ENCODE measurements at places on chromosomes 5 and 9.
A peak's percentile ranks its signal among the peaks of the same experiment; 100 is the strongest.

DNA sequence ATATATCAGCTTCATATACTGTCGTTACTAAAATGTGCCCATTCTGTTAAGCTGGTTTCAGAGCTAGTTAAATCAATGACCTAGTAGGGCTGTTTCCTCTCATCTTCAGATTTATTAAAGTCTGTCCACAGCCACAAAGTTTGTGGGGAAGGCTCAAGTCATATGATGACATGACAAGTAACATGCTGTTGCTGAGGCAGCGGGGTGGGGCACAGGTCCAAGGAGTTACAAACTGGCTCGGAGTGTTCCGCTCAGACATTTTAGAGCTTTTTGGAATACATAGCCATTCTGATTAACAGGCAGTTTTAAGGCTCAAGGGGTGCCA is 2.7 kb upstream of the ANP32B start:
- no peak for DNase-seq

- no peak for DNase-seq
Measured at GRCh38 chr5:158838781-158839180, 260.9 kb downstream of the EBF1 start.

DNA sequence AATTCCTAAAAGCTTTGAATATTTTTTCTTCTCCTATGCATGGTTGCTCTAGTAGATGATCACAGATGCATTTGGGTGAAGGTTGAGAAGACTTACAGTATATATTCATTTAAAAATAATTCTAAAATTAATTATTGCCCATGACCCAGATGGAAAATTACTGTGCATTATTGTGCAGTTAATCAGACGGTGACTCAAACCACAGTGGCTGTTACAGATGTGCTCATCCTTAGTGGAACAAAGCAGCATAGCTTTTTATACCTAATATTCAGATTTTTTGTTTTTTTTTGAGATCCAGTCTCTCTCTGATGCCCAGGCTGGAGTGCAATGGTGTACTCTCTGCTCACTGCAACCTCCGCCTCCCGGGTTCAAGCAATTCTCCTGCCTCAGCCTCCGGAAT is 10.7 kb downstream of the OR2V1 start:
- no peak for DNase-seq

GRCh38 chr9:98108531-98109031 is 10.4 kb downstream of the TRIM14 start:
- DNase-seq = no peak

DNA sequence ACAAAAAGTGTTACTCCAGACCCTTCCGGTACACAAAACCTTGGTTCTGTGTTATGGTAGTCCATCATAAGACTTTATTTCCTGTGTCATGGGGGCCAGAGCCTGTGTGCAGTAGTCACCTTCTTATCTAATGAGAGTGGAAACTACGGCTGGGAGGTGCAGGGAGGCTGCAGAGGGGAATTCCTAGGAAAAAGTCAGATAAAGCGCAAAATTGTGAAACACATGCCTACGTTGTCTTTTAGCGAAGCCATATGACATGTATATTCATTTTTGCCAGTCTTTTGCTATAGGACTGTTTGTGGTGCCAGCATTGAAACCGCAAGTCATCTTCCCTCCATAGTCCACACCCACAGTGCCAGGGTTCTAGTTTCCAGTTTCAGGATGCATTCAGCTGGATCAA is 80.7 kb downstream of the PPARGC1B start:
- DNase-seq = no peak

DNA sequence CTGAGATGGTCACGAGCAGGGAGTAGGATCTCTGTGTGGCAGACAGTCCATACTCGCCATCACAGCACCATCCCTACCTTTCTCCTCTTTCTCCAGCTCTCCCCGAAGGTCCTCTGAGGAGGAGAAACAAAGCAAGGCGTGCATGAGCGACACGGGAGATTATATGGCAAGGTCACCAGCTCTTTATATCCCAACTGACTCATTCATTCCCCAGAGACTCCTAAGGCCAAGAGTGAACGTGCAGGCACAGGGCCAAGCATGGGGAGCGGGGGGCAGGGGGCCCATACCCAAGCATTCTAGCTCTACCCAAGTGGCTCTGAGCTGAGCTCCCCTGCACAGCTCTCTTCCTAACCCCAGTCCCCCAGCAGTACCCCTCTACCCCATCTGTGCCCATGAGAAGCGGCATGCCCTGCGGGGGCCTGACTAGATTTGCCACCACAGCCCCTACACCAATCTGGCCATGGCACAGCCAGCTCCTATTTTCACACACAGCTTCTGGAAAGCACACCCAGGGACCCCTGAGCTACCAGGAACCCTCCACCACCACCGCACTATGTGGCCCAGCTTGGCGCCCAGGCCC is 6.8 kb downstream of the TRIM7 start:
- DNase-seq = no peak

DNA sequence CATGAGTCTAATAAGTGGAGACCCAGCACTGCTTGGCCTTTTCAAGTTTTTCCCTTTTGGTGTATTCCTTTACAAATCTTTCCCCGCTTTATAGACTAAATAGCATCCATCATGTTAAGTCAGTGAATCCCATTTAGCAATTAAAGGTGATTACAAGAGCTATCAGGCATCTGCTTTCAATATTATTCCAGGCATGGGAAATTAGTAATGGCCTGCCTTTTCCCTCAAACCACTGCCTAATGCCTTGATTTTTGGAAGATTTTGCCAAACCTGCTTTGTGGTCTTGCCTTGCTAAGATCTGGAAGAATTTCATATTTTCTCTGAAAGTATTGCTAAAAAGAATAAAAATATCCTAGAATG is 102.8 kb upstream of the GNA14 start:
- no peak for DNase-seq

DNA sequence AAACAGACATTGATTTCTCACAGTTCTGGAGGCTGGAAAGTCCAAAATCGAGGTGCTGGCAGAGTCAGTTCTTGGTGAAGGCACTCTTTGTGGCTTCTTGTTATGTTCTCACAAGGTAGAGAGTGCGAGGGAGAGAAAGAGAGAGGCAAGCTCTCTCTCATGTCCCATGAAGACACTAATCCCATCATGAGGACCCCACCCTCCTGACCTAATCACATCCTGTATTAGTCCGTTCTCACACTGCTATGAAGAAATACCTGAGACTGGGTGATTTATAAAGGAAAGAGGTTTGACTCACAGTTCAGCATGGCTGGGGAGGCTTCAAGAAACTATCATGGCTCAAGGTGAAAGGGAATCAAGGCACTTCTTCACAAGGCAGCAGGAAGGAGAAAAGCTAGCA is 5.7 kb upstream of the AMACR start:
- DNase-seq = no peak

DNA sequence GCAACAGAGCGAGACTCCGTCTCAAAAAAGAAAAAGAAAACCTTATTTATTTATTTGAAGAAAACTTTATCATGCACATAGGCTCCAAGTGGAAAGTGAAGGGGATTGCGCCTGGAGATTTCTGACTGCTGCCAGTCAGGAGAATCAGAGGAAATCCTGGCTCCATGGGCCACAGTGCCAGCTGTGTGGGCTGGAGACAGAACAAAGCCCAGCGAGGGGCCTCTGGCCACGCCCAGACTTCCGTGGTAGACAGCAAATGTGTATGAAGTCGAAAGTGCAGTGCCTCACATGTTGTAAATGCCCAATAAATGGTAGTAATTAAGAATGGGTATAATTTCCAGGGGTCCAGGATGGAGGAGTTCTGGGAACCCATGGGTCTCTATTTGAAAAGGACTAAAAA is 75.8 kb upstream of the WWC1 start:
- no peak for DNase-seq

- DNase-seq = no peak
Measured at GRCh38 chr5:168674893-168675482, 95.8 kb upstream of the PANK3 start.

- no peak for DNase-seq
Measured at GRCh38 chr5:71939452-71940230, 167.6 kb upstream of the MAP1B start.

DNA sequence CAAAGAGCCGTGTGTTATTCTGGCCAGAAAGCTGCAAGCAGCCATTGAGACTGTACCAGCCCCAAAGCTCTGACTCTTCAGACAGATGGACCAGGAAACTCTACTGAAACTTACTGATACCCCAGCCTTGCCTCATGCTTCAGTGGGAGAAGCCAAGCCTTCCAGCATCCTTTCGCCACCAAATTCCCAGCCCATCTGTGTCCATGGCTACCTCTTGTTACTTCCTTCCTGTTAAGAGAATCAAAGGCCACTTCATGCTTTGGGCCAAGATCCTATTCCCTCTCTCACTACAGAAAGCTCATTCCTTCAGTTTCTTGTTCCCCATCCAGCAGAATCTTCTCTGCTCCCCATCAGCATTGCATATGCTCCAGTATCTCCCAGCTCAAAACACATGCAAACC is 46.9 kb upstream of the FREM1 start:
- DNase-seq = no peak

GRCh38 chr5:64634997-64635686 is 55.2 kb upstream of the SHISAL2B start:
- DNase-seq = peak; percentile 10

- DNase-seq = no peak
Measured at GRCh38 chr9:18189871-18190670, 283.9 kb upstream of the ADAMTSL1 start.

DNA sequence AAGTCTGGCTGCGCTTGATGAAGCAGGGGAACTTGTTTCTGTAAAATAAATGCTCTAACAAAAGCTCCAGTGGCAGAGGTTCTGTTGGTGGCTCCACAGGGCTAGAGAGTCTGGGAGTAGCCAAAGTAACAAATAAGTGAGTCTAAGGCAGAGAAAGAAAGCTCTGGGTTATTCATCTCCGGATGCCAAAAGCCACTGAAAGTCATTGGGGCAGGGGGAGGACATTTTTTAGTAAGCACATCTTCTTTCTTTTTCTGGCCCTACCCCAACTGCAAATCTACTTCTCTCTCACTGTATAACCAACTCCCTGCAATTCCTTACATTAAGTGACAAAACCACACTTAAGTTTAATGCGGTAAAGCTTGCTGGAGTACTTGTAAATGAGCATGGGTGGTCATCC is 141.6 kb downstream of the INSYN2B start:
- no peak for DNase-seq

DNA sequence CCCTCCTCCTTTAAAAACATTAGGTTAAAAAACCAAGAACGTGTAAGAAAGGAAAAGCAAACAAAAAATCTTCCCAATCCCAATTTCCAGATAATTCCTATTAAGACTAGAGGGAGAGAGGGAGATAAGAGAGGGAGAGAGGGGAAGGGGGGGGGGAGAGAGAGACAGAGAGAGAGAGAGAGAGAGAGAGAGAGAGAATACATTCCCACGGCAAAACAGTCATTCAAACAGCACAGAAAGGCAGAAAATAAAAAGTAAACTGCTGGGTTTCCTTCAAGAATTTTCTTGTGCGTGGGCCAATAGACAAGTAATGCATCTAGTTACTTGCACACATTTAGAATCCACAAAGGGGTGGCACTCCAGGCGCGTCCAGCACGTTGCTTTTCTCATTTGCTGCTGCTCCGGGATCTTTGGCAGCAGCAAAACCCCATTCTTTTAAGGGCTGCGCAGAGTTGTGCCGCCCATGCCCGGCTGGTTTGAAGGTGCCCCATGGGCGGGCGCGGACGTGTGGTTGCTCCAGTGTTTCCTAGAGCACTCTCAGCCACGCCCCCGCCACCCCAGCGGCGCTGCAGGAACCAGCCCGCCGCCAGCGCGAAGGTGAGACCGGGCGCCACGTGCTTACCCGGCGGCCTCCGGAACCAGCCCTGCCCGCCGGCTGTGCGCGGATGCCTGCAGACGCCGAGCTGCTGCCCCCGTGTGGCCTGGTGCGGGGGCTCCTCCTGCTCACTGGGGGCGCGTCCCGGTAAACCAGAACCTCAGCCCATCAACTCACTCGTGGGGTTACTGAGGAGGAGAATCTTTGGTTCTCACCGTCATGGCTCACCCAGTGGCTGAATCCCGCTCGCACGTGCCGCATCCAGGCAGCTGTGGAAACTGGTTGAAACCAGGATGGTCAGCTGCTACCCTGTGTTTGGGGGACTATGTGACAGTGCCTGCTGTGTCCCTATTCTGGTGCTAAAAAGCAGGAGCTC is 44.6 kb downstream of the STC2 start:
- DNase-seq = peak; percentile 29

DNA sequence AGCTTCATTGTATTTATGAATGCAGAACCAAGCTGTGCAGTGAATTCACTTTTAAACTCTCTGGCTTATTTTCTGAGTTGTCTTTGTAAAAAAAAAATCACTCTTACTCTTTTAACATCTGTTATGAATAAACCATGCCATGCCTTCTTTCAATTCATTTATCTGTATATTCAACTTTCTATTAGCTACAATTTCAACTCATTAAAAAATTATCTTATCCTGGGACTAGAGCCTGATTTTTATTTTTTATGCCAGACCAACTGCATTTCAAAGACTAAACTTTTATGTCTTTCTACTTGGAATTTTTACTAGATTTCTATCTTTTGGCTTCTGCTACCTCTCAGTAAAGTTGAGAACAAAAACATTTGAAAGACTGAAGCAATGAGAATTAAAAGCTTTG is 342.7 kb downstream of the DEPDC1B start:
- DNase-seq = no peak

DNA sequence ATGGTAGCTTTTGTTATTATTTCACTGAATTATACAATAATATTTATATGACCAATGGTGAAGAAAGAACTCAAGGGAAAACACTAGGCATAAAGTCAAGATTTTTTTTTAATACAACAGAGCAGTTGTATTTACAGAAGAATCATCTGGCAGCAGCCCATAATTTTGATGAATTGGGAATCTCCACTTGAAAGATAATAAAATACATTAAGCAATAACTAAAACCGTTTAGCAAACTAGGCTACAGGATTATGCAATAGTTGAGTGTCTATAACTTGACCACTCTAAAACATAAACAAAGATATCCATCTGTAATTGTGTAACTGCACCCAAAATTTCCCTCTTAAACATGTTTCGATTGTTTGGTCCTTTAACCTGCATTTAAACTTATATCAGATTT is 80.8 kb downstream of the SNCAIP start:
- peak; percentile 26 for DNase-seq

DNA sequence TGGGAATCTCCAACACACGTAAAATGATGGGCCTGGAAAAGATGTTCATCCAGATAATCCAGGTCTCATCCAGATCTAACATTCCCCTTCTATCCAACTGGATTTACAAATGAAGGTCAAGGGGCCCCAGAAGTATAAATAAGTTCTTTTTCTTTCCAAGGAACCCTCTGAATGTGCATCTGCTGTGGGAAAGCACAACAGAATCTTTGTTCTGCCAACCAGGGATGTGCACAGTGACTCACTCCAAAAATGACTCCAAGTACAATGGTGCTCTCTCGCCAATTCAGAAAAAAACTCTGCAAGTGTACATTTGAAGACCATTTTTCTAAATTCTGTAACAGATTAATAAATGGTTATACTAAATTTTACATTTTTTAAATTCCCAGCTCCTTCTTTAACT is 12.4 kb downstream of the RAPGEF6 start:
- DNase-seq = peak; percentile 21
